IMR-90 (cell line): ENCODE measurements at places on chromosomes 5 and 9. TPM values are rescaled to one million over a fixed set of nuclear protein-coding genes. Genes with fewer than 3 reads are reported as not detected.
A peak's percentile ranks its signal among the peaks of the same experiment; 100 is the strongest.

Gene DBH
- polyA plus RNA-seq: not detected in 2 replicates

DNA sequence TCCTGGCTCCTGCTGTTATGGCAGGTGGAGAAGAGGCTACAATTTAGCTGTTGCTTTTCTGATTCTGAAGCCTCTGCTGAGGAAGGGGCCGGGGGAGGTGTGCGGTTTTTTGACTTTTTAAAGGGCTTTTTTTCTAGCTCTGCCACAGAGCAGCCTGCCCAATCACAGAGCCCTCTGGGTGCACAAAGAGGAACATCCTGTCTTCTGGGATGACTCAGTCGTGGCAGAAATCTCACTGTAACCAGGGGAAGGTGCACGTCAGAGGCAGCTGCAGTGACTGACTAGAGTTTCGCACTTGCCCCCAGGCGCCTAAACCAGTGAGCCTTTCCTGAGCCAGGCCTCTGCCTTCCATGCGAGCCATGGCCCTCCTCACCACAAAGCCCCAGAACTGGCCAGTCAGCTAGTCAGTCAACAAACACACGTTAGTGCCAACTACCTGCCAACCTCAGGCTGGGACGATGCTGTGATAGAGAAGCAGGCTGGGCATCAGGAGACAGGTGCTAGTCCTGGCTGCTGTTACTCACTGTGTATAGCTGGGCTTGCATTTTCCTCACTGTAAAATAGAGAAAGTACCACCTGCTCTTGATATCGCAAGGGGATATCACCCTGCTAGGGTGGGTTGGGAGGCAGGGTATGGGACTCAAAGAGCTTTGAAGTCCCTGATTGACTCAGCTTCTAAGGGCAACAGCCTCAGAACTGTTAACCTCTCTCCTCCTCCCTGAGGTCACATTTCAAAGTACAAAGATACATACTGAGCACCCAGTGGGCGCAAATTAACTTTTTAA is 2.2 kb downstream of the AKNA start:
- H3K27ac ChIP-seq: peak overlapping the region; percentile 24
- no peaks in the 10 kb centered on the region for H3K27me3 ChIP-seq
- peaks cover 3% of the 10 kb centered on the region; the same call in 1 of the 2 replicates for H3K36me3 ChIP-seq
- no peak overlapping the region for H3K4me3 ChIP-seq
- peaks cover 36% of the 10 kb centered on the region for H3K4me1 ChIP-seq

DNA sequence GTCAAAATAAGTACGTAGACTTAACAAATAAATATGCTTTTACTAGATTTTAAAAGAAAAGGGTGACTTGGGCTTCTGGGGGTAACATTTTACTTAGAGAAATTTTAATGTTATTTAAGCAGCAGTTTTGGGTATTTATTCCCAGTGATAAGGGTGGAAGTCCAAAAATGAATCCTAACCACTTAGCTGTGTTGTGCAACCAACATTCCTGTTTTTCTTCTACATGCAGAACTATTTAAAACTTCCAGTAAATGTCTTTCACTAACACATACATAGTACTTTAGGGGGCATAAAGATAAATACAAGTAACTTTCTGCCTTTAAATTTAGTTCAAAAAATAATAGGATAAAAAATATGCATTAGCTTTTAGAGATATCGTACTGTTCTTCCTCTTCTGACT is 436.7 kb downstream of the CTNND2 start:
- no peaks in the 10 kb centered on the region for H3K36me3 ChIP-seq
- H3K27ac ChIP-seq: no peak overlapping the region
- no peak for DNase-seq
- H3K4me1 ChIP-seq: no peaks in the 10 kb centered on the region
- no peak overlapping the region for H3K4me3 ChIP-seq

Gene AK8
- 0.09 and 0.19 TPM in 2 replicates for polyA plus RNA-seq

DNA sequence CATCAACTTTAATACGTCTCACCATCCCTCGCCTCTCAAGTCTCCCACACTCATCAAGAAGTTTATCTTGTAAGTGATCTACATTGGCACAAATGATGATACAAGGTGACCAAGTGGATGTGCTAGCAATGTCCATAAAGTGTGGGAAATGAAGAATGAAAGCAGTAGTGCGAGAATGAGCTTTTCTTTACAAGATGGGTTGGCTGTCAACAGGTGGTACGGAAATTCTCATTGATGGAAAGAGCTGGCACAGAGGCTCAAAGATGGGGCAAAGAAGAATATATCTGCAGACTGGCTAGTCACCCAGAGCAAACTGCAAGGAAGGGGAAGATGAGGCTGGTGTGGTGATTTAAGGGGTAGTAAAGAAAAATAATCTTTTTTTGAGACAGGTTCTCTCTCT is 640.8 kb downstream of the MAT2B start:
- H3K4me3 ChIP-seq: no peak overlapping the region
- H3K4me1 ChIP-seq: no peaks in the 10 kb centered on the region; the same call in 1 of the 2 replicates
- H3K36me3 ChIP-seq: no peaks in the 10 kb centered on the region
- no peak overlapping the region for H3K27ac ChIP-seq
- no peaks in the 10 kb centered on the region for H3K27me3 ChIP-seq

DNA sequence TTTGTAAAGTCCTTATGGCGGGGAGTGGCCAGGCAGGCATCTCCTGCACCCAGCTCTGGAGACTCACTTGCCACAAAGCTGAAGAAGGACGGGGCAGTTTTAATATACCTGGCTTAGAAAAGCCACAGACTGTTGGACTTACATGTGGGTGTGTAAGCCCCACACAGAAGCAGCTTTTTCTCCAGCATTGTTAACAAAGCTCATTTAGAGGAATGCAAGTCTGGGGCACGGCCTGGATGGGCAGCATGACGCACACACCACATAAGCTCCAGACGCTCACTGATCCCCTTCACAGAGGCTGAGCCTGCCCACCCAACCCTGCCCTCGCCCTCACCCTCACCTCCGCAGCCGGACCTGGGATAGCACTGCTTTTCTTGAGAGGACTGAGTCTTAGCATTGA is 58.0 kb upstream of the PDE8B start:
- H3K4me3 ChIP-seq: no peak overlapping the region
- peaks cover 16% of the 10 kb centered on the region for H3K27me3 ChIP-seq
- DNase-seq: no peak
- H3K4me1 ChIP-seq: no peaks in the 10 kb centered on the region
- no peaks in the 10 kb centered on the region for H3K36me3 ChIP-seq

Gene SPATA31A3
- polyA plus RNA-seq: not detected in 2 replicates

DNA sequence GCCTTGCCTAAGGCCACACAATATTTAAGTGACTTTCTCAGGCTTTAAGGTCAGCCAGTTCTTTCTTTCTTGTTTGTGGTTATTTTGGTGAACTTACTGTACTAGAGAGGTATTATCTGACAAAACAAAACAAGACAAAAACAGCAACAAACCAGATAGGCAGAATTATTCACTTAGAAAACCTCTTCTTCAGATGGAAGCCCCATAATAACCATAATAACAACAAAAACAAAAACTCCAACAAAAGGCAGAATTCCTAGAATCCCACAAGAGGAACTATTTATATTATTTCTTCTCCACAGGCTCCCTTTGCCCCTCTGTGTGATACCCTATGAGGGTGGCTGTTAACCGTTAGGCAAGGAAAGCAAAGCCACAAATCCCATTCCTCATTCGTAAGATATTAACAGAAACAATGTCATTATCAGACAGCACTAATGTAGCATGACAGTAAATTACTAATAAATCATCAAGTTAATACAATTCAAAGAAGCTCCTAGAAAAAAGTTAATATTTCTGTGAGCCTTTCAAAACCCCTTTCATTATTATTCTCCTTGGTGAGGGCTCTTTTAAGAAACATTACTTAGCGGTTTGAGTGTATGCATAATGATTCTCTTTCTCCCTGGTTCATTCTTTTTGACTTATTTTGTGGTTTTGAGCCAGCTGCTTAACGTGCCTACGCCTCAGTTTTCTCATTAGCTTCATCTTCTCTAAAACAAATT is 274.9 kb downstream of the EFNA5 start:
- no peak overlapping the region for H3K4me3 ChIP-seq
- H3K4me1 ChIP-seq: no peaks in the 10 kb centered on the region
- no peaks in the 10 kb centered on the region for H3K36me3 ChIP-seq
- no peak for DNase-seq

DNA sequence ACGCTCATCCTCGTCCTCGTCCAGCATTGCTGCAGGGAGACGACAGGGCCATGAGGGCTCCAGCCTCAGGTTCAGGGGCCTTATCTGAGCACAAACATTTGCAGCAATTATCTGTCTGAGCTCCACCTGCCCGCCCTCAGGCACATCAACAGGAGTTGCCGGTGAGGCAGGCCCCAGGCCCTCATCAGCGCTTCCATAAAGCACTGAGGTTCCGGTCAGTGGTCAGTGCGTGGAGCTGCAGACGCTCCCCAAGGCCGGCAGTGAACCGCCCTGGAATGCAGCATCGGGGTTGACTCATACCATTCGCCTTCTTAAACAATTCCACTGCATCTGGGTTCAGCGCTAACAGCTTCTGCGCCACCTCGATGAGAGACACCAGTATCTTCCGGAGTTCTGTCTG is 15.2 kb downstream of the UBAC1 start:
- H3K36me3 ChIP-seq: peaks cover 42% of the 10 kb centered on the region
- H3K4me3 ChIP-seq: no peak overlapping the region
- no peaks in the 10 kb centered on the region for H3K27me3 ChIP-seq
- no peak for DNase-seq
- no peak overlapping the region for H3K27ac ChIP-seq

- no peak overlapping the region for H3K4me3 ChIP-seq
- no peaks in the 10 kb centered on the region for H3K4me1 ChIP-seq
- no peak overlapping the region for H3K27ac ChIP-seq
- no peaks in the 10 kb centered on the region; the same call in 1 of the 2 replicates for H3K27me3 ChIP-seq
- no peaks in the 10 kb centered on the region for H3K36me3 ChIP-seq
Observed at GRCh38 chr9:88056876-88057275, 81.4 kb downstream of the SPATA31C2 start.

DNA sequence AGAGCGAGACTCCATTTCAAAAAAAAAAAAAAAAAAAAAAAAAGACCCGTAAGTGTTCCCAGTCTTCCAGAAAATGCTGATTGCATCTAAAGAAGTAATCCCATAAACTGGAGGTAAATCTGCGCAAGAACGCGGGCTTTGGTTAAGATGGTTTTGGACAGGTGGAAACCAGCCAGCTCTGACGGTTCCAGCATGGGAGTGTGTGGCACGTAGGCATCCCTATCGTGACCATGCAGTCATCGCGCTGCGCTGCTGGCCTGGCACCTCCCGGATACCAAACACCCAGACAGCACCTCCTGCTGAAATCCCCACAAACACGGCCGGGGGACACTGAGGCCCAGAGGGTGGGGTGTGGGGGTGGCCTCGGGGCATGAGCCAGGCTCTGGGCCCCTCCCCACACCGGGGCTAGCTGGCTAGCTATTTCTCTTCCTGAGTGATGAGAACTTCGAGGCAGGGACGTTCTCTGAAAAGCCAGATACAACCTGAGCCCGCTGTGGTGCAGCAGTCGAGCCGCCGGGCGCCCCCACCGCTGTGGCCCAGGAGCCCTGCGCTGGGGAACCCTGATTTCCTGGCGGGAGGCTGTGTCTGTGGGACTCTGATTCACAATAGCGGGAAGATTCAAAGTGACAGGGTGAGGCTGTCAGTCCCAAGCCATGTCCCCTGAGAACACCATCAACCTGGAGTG is 32.2 kb upstream of the NOTCH1 start:
- H3K27ac ChIP-seq: no peak overlapping the region
- H3K27me3 ChIP-seq: no peaks in the 10 kb centered on the region
- H3K4me1 ChIP-seq: no peaks in the 10 kb centered on the region
- H3K4me3 ChIP-seq: no peak overlapping the region

GRCh38 chr9:16441791-16442190 is 428.7 kb downstream of the BNC2 start:
- DNase-seq: no peak
- no peak overlapping the region for H3K27ac ChIP-seq
- H3K4me1 ChIP-seq: peaks cover 5% of the 10 kb centered on the region

Gene ZNF462
- polyA plus RNA-seq: 6.1 and 7.8 TPM in 2 replicates

DNA sequence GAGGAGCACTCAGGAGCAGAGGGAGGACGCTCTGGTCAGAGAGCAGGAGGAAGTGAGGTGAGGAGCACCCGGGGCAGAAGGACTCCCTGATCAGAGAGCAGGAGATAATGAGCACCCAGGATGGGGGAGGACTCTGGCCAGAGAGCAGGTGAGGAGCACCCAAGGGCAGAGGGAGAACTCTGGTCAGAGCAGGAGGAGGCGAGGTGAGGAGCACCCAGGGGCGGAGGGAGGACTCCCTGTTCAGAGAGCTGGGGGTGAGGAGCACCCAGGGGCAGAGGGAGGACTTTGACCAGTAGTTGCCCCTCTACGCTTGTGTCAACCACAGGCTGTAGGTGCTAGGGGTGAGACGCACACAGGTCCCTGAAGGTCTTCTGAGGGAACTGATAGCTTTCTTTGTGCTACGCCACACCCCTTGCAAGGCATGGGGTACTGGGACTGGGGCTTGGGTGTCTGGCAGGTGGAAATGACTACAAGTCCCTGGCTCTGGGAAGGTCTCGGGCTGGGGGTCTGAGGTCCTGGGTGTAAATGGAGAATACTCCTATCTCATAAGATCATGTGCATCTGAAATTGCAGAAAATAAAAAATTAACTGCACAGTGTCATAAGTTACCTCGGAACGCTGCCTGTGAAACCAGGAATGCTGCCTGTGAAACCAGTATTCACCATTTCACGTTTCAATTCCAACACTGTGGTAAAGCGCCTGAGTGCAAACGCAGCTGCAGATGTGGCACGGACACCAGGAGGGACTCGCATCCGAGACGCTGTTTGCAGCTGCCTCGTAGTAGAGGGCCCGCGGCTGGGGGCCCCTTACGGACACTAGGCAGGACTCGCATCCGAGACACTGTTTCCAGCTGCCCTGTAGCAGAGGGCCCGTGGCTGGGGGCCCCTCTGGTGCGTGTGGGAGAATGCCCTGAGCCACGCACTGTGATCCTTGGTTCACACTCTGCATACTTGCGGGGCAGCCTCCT is 27.0 kb upstream of the SLC6A3 start:
- H3K4me3 ChIP-seq: no peak overlapping the region
- H3K4me1 ChIP-seq: no peaks in the 10 kb centered on the region
- H3K27me3 ChIP-seq: no peaks in the 10 kb centered on the region
- H3K36me3 ChIP-seq: peaks cover 76% of the 10 kb centered on the region
- no peak overlapping the region for H3K27ac ChIP-seq
- no peak for DNase-seq

DNA sequence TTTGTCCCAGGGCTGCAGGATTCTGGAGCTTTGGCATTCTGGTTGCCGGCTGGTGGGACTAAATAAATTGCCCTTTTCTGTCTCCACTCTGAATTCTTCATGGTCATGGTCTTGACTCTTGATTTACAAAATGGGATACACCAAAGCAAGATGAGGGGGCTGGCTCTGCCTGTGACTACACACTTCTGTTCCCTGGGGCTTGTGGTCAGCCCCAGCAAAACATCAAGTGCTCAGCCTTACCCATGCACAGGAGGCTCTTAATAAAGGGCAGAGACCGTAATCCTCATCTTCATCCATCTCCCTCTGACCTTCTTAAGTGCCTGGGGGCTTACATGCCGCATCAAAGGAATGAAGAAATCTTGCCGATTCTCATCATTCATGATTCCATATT is 198.0 kb downstream of the GNA14 start:
- H3K4me3 ChIP-seq: no peak overlapping the region
- H3K4me1 ChIP-seq: no peaks in the 10 kb centered on the region
- H3K36me3 ChIP-seq: no peaks in the 10 kb centered on the region

GRCh38 chr9:126499911-126500599 is 113.7 kb upstream of the LMX1B start:
- H3K4me3 ChIP-seq: peak overlapping the region; percentile 74; the same call in 1 of the 2 replicates
- H3K36me3 ChIP-seq: peaks cover 4% of the 10 kb centered on the region; the same call in 1 of the 2 replicates
- H3K27me3 ChIP-seq: no peaks in the 10 kb centered on the region; the same call in 1 of the 2 replicates
- peaks cover 4% of the 10 kb centered on the region; the same call in 1 of the 2 replicates for H3K4me1 ChIP-seq
- no peak for DNase-seq
